ENCODE measurements at places on chromosomes 5 and 9.

DNA sequence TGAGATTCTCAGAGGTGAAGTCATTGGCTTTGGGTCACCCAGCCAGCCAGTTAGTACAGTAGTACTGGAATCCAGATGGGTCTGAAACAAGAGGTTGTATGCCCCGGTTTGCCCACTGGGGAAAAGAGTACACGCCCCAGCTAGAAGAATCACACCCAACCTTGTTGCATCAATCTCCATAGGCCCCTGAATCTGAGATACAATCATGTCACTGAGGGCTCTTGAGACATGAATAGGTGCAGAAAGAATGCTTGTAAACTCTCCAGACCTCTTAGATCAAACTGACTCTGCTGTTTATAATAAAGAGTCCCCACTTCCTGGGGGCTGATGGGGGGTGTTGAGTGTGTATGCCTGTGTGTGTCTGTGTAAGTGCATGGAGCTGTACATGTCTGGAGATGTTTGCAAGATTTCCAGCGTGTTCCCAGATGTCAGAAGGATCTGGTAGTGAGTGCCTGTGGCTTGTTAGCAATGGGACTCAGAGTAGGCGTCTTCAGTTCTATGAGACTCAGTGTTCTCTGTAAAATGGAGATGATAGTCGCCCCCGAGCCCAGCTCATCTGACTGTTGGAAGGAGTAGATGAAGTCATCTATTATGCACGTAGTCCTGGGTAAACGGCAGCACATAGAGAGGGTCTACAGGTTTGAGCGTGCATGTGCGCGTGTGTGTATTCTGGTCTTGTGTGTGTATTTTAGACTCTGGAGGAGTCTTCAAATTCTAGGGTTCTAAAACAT lies 48.2 kb downstream of the COL27A1 start:
- DNase-seq, result no peak

GRCh38 chr5:6556089-6556801 lies 76.6 kb downstream of the NSUN2 start:
- no peak for DNase-seq

GRCh38 chr5:111999286-111999685 lies 242.3 kb upstream of the NREP start:
- no peak for DNase-seq

DNA sequence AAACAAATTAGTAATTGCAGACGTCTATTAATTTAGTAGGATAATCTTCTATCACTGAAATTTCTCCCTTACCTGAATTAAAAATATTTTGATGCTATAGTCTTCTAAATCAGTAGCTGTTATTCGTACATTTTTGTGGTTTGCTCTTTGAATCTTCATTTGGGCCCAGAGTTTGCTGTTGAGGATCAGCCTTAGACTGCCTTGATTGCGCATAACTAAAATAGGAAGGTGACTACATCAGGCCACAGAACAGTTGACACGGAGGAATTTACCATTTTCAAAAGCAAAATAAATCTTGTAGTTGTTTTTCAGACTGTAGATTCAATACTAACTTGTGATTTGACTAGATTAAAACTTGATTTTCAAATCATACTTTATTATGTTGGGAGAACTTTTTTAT lies 11.8 kb upstream of the NADK2 start:
- no peak for DNase-seq

DNA sequence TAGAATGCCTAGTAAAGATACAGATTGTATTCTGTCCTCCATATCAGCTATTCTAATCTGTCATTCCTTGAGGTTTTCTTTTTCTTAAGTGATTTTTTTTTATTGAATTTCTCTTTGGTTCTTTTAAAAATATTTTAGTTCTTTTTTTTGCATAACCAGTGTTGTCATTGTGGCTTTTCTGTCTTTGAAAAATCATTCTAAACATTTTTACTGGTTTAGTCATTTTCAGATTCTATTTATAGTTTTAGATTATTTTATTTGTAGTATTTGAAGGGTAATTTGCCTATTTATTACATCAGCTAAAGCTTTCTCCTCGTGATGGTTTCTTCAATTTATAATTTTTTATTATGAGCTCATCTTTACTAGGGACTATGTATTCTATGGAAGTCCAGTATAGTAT lies 78.1 kb downstream of the NDUFAF2 start:
- no peak for DNase-seq

- DNase-seq, result no peak
These were observed 63.4 kb downstream of the ALDH7A1 start for GRCh38 chr5:126531543-126532120.

- no peak for DNase-seq
These were observed 264.6 kb upstream of the ZNF608 start for GRCh38 chr5:125011014-125011413.

DNA sequence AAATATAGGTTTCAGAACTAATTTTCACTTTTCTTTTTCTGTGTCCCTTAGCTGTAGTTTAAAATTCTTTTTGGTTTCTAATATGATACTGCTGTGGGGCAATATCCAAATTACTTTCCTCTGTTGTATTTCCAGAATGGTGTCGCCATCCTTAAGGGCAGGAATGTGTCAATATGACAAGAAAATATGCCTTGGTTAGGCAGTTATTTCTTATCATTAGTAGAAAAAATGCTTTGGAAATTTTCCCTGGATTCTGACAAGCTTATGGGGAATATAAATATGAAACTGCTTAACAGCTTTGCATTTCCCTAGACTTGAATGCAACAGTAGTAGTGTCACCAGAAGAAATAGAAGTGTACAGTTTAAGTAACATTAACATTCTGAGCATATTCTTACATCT lies 29.4 kb downstream of the ANKRD34B start:
- DNase-seq, result no peak

DNA sequence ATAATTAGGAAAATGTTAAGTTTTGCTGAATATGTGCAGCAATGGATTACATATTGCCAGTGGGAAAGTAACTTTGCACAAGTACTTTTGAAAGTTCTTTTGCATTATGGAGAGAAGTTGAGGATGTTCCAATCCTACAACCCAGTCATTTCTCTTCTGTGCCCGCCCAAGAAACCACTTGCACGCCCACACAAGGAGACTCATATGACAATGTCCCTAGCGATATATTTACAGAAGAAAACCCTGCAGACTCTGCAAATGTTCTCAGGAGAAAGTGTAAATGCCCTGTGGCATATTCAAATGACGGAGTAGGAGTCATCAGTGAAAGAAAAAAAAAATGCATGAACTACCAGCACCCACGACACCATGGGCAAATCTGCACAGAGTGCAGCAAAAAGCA lies 356.5 kb downstream of the CTNND2 start:
- no peak for DNase-seq

- DNase-seq, result no peak
These were observed 2.7 kb upstream of the PCBD2 start for GRCh38 chr5:134902071-134902801.

- no peak for DNase-seq
These were observed 202.2 kb downstream of the RGS3 start for GRCh38 chr9:113665756-113666155.

- no peak for DNase-seq
These were observed 25.2 kb downstream of the IL12B start for GRCh38 chr5:159304961-159305595.

- no peak for DNase-seq
These were observed 1028.5 kb downstream of the NR2F1-AS1 start for GRCh38 chr5:92552206-92553160.

DNA sequence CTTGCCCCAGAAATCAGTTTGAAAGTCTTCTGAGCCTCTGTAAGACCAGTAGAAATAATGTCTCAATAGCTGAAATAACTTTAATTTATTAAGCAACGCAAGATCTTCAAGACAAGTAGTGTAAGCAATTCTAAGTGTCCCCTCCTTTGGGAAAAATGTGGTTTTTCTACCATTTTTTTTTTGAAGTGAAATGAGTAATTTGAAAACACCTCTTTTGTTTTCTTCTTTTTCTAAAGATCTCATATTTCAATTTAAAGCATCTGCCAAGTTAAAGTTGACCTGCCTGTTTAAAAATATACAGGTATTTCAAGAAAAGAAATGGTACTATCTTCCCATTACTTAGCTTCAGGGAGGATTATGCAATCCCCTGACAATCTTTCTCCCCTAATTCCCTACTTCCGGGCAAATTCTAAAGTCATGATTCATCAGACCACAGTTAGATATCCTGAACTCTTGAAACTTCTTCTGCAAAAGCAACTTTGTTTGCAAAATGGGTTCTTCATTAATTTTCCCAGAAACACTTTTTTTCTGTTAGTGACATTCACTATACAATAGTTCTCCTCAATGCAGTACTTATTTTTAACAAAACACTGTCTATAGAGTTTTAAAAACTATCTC lies 7.8 kb upstream of the ANXA1 start:
- no peak for DNase-seq

DNA sequence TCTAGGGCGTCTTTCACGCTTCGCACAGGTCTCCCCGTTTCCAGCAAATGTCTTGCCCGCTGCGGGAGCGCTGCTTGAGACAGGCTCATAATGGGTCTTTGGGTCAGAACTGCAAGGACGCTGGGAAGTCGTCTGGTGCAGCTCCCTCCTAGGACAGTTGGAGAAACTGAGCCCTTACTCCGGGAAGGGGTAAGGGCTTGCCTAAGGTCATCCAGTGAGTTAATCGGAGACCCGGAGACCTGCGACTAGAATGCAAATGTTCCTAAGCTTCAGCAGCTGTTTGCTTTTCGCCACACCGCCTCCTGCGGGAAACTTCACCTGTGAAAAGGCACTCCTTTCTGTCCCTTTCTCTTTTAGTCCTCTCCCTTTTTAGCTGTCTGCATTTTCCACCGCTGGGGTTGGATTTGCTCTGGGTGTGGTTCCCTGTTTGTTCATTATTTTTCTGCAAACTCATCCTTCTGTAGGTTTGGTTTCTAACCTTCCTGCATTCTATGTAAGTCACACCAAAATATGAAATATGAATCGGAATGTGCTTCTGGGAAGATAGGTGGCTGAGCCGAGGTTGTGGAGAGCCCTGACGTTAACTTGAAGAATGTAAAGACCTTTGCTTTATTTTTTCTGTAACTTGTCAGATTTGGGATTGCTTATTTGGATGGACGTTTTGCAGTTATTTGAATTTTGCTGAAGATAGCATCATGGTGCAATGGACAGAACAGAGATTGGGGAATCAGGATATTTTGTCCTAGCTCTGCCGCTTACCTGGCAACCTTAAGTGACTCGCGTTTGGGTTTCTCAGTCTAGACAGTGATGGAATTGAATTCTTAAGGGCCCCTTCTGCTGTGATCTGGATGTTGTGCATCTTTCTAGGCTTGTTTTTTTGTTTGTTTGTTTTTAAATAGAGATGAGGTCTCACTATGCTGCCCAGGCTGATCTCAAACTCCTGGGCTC lies 909 bp downstream of the SLC36A1 start:
- peak; percentile 51 for DNase-seq

- DNase-seq, result no peak
These were observed 213.2 kb downstream of the GABRB2 start for GRCh38 chr5:161333194-161333880.

DNA sequence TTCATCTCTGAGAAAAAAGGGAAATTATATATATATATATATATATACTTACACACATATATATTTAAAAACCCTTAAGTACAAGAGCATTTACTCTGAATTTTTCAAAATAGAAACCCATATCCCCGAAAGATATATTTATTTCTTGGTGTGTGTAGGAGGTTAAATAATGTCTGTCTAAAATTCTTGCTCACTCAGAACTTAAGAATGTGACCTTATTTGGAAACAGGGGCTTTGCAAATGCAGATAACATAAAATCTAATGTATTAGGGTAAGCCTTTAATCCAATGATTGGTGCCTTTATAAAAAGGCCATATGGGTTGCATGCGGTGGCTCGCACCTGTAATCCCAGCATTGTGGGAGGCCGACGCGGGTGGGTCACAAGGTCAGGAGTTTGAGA lies 517.3 kb upstream of the TLE4 start:
- no peak for DNase-seq

GRCh38 chr5:3526551-3527185 lies 69.0 kb upstream of the IRX1 start:
- DNase-seq, result no peak

GRCh38 chr9:100669968-100670367 lies 92.1 kb downstream of the CAVIN4 start:
- DNase-seq, result no peak

DNA sequence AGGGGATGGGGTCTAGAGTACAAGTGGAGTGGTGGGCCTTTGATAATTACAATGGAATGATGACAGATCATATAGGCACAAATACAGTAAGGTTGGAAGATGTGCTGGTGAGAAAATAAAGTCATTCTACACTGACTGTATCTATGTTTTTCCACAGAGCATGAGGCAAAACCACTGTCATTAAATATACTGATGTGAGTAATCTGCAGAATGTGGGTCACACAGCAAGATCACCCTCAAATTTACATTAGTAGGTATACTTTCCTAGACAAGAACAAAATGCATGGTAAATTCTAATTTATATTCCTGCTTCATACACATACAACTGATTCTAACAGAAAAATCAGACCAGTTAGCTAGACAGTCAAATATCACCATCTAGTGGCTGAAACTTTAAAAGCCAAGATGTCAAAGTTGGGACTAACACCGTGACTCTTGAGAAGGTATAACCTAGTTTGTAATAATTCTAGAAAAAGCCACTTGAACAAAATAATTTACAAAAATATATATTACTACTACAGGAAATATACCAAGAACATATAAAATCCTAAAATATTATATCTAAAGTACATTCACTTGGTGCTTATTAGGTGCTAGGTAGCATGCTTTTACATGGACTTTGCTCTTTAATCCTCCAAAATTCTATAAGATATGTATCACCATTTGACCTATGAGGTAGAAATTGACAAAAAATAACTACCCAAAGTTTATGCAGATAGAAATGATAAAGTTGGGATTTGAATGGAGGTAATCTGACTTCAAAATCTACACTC lies 19.5 kb downstream of the TTC33 start:
- no peak for DNase-seq

DNA sequence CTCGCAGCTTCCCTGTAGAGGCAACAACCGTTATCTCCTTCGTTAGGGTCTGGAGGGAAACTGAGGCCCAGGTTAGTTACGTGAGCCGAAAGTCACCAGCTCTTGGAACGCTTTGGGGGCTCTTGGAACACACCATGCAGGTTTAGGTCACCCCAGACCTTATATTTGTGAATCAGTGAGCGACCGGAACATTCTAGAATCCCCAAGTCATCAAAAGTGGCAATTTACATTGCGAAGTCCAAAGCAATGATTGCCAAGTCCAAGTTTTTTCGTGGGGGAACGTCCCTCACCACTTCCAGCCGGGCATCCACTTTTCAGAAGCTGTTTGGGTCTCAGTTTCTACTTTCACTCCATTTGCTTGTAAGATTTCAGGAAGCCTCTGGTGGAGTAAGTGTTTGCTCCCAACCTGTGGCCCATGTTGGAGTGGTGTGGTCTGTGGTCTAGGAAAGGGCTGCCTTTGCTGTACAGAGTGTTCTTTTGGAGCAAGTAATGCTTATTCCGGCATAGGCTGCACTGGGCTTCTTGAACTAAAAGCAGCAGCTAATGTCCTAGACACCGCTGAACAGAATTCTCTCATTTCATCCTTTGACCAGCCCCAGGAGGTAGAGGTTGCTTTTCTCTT lies 32.8 kb upstream of the SPRY4 start:
- DNase-seq, result no peak

GRCh38 chr5:177967221-177967887 lies 28.7 kb downstream of the PROP1 start:
- no peak for DNase-seq

All from right forelimb (tissue), 1 donor.